ENCODE measurements at places on chromosomes 4 and X.

GRCh38 chr4:24624381-24624780 lies 40.0 kb upstream of the DHX15 start:
- DNase-seq: no peak

DNA sequence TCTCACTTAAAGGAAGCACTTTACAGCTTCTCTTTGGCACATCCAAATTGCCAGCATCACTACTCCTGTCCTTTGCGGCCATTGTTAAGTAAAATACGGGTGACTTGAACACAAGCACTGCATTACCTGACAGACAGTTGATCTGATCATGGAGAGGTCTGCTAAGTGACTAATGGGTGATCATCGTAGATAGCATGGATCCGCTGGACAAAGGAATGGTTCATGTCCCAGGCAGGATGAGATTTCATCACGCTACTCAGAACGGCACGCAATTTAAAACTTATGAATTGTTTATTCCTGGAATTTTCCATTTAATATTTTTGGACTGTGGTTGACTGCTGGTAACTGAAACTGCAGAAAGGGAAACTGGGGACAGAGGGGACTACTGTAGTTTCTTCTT lies 94.1 kb downstream of the NEUROG2 start:
- DNase-seq: no peak

DNA sequence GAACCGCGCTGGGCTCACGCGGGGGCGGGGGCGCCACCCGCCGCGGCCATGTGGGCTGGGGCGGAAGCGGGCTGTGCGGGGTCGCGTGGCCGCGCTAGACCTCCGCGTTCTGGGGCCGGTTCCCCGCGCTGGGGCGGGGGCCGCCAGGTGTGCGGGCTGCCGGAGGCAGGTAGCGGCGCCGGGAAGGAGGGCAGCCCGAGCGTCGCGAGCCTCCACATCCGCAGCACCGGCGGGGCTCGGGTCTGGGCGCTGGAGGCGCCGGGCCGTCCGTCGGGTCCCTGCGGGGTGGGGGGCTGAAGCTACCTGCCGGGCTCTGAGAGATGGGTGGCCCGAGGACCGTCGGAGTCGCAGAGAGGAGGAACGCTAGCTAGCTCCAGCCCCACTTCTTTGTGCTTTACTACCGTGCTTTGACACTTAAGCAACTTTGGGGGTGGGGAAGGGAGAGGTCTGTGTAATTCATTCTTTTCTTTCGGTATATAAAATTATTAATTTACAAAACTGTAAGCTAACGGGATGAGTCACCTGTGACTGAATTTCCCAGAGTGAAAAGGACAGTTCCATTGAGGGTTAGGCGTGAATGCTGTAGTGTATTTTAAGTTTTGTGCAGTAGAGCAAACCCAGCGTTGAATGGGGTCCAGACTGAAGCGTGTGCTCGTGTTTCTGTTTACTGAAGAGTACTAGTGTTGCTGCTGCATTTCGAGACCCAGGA lies 689 bp downstream of the METAP1 start:
- peak; percentile 12 for DNase-seq

GRCh38 chrX:10519278-10519677 lies 101.1 kb downstream of the MID1 start:
- no peak for DNase-seq

DNA sequence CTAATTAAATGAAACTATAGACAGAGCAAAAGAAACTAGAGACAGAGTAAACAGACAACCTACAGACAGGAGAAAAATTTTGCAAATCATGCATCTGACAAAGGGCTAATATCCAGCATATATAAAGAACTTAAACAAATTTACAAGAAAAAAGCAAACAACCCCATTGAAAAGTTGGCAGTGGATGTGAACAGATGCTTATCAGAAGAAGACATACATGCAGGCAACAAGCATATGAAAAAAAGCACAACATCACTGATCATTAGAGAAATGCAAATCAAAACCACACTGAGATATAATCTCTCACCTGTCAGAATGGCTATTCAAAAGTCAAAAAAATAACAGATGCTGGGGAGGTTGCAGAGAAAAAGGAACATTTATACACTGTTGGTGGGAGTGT lies 14.8 kb downstream of the ZNF280C start:
- no peak for DNase-seq

- peak; percentile 29 for DNase-seq
Measured at GRCh38 chr4:47287735-47288134, 175.8 kb downstream of the COMMD8 start.

DNA sequence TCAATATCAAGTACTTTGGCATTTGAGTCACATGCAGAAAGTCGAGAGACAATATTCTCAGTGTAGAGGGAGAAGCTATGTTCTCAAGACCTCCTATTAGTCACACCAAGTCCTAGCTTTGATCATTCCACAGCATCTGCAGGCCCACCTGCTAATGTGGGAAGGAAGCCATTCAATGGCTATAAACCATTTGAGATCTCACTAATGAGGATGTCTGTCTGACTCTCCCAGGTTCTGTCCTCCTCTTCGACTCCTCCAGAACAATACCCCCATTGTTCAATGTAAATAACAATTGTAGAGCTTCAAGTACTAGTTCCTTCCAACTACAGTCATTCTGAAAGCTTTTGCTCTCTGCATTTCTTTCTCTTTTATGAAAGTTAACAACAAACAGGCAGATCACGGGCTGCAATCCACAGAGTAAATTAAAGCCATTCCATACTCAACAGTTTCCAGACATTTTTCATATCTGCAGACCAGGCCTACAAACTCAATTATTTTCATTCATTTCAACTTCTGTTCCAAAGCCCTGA lies 140.2 kb upstream of the EDNRA start:
- peak; percentile 13 for DNase-seq

GRCh38 chr4:110589297-110589696 lies 33.6 kb downstream of the PITX2 start:
- no peak for DNase-seq

- no peak for DNase-seq
Measured at GRCh38 chrX:20437683-20438082, 171.0 kb upstream of the RPS6KA3 start.

GRCh38 chrX:100609591-100609990 lies 24.9 kb downstream of the TNMD start:
- DNase-seq: no peak

- no peak for DNase-seq
Measured at GRCh38 chr4:33176566-33176965, 2456.4 kb downstream of the PCDH7 start.

- DNase-seq: no peak
Measured at GRCh38 chrX:114924856-114925255, 92.6 kb downstream of the IL13RA2 start.

DNA sequence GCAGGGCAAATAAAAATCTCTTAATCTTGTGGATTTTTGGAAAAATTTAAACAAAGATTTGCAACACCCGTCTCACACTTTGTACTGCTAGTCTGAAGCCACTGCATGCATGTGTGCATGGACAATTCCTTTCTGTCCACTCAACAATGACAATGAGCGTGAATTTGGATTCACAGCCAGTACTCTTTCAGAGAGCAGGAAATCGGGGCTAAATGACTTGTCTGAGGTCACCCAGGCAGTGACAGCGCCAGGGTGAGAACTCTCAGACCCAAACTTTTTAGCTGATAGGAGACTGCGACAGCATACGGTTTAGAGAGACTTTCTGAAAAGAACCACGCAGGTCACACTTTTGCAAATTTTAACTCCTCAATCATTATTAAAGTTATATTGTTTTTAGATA lies 90.9 kb downstream of the ZNF827 start:
- DNase-seq: no peak

- no peak for DNase-seq
Measured at GRCh38 chr4:4645743-4646142, 103.9 kb upstream of the STX18 start.

DNA sequence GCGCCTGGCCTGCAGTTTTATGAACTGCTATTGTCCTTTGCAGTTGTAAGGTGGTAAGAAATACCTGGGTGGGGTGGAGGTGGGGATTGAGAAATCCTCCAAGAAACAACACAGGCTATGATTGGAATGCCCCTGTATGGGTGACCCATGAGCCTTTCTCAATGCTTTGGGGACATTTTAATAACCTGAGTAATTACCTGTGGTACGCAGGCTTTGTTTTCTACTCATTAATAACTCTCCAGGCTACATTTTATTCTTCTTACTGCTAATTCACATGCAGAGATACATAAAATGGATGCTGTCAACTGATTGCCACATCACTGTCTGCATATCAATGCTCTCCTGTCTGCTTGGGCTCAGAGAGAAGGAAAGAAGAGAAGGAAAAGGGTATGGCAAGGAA lies 41.8 kb downstream of the PHEX start:
- no peak for DNase-seq

DNA sequence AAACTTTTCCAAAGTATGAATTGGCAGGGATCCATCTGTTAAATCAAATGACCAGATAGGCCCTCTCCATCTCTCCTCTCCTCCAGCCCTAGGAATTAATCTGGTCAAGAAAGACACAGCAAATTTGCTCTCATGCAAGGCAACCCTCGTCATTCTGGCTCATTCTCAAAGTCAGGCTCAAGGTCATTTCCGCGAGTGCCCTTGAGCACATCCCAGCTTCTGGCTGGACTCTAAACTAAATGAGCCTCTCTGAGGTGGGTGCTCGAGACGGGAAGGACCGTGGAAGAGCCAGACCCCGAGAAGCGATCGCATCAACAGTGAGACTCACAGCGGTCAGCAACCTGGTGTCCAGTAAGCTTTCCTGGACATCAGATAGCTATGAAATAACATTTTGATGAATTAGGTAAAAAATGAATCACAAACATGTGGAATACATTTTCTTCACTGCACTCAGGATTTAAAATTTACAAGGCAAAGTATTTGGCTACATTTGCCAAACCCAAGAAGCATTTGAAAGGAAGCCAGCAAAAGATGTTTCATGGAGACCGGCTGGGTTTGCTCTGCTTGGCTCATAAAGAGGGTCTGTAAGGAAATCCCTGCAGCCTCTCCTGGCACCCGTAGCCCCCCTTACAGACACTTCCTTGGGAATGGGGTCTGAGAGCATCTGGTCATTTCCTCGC lies 121.0 kb downstream of the ENPP6 start:
- no peak for DNase-seq

DNA sequence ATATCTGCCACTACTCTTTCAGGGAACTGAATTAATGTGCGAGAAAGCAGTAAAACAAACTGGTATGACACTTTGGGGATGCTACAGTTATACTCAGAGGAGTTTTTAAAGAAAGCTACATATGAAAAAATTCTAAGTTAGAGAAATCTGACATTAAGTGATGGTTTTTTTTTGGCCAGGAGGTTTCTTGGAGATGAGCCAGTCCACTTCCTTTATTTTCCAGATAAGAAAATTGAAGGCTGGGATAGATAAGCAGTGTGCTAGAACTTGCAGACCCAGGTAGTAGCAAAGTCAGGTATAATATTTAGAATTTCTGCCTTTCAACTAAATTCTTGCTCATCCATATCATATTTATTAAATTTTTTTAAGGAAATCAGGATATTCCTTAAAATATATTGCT lies 106.8 kb downstream of the FAT4 start:
- no peak for DNase-seq

- DNase-seq: no peak
Measured at GRCh38 chrX:13778916-13779315, 38.0 kb downstream of the GPM6B start.

GRCh38 chrX:106935175-106935574 lies 15.0 kb downstream of the CLDN2 start:
- DNase-seq: no peak

- DNase-seq: no peak
Measured at GRCh38 chr4:74054483-74055047, 16.1 kb upstream of the CXCL3 start.

DNA sequence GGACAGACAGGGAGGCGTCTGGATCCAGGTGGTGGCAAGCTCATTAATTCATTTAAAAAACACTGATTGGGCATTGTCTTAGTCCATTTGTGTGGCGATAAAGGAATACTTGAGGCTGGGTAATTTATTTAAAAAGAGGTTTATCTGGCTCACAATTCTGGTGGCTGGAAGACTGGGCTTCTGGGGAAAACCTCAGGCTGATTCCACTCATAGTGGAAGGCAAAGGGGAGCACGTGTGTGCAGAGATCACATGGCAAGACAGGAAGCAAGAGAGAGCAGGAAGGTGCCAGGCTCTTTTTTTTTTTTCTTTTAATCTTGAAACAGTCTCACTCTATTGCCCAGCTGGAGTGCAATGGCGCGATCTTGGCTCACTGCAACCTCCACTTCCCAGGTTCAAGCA lies 100.2 kb upstream of the METTL14 start:
- DNase-seq: no peak

- DNase-seq: no peak
Measured at GRCh38 chrX:12249997-12250396, 111.7 kb downstream of the FRMPD4 start.

DNA sequence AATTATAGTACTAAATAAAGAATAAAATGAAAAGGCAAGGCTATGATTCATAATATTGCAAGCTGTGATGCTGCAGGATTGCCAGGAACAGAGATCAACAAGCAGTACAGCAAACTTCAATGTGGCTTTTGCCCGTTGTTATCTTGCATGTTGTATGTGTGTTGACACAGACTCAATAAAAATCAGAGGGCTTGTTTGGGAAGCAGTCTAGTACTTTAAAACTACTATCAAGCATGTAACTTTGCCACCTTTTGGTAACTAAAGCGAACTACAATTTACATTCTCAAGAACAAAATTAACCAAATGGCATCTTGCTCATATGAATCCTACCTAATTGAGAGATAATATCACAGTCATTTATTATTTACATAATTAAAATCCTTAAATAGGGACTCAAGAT lies 79.8 kb upstream of the GPM6A start:
- DNase-seq: peak; percentile 10

GRCh38 chr4:157980158-157980557 lies 192.7 kb downstream of the GASK1B start:
- DNase-seq: no peak

- DNase-seq: peak; percentile 31
Measured at GRCh38 chr4:104868958-104869357, 277.7 kb upstream of the TET2 start.

DNA sequence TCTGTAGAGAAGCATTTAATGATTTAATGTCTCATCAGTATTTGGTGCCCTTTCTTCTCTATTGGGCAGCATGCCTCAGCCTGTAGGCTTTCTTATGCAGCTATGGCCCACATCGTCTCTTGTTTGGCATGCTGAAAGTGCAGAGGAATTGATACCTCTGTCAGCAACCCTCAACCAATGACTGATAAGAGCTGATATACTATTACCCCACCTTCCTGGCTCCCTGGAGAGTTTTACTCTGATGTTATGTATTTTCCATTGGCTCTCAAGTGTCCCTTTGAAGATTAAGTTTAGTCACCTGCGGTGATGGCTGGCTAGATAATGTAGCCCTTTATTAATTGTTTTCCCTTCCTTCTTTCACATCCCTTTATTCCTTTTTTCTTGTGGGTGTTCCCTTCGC lies 41.2 kb upstream of the PDHA2 start:
- DNase-seq: no peak

GRCh38 chr4:105989485-105990242 lies 94.4 kb downstream of the NPNT start:
- DNase-seq: no peak

GRCh38 chr4:52910115-52910514 lies 48.0 kb downstream of the RASL11B start:
- DNase-seq: no peak

GRCh38 chr4:3807822-3808496 lies 41.8 kb downstream of the ADRA2C start:
- no peak for DNase-seq

Measured in GM10248 (cell line).